ENCODE measurements at places on chromosomes 3 and 15.

GRCh38 chr3:13401149-13401548, 19.0 kb downstream of the NUP210 start:
- DNase-seq = no peak

- DNase-seq = no peak
These were observed 80.8 kb downstream of the KCNH8 start for GRCh38 chr3:19229086-19229485.

- peak; percentile 43 for DNase-seq
These were observed 128.2 kb upstream of the MEF2A start for GRCh38 chr15:99437315-99438223.

GRCh38 chr15:23897091-23897490, 210.0 kb upstream of the NDN start:
- DNase-seq = no peak

DNA sequence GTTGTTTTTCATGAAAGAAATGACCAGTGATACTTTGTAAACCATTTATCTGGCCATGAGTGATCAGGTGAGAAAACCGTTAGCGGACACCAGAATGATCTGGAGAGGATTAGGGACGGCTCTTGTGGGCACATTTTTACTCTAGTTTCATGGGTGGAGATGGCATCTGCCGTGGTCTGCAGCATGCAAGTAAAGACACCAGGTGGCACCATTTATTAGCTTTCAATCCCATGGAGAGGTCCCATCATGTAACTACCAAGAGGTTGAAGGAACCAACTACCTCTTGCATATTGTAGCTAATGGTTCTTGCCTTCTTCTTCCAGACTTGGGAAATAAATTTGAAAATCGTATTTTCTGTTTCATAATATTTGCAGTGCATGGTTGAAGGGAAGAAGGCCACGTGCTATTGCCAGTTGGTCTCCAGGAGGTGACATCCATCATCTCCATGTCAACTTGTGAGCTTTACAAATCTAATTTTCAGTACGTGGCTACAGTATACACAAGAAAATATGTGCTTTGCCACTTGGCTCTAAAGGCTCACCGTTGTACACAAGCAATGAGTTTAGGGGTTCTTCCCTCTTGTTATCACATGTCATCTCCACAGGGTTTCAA, 1.5 kb upstream of the MAPKBP1 start:
- peak; percentile 24 for DNase-seq

DNA sequence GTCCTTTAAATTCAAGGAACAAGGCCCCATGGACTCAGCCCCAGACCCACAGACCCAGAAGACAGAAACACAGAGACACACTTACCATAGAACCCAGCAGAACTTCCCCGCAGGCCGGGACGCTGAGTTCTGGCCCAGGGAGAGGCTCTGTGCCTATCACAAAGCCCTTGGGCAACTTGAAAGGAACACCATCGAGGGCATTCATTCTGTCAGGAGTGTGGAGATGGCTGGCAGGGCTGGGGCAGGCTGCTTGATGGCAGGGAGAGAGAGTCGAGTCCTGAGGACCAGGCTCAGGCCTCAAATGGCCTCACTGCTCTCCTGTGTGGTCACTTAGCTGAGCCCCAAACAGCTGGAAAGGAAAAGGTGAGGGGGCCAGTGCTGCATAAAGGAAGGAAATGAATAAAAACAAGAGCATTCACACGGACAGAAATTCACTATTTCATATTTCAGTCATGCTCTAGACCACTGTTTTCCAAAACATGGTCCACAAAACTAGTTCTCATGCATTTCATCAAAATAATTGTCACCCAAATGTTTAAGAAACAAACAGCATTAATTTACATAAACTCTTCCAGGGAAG, 8.9 kb downstream of the UBAP1L start:
- no peak for DNase-seq

DNA sequence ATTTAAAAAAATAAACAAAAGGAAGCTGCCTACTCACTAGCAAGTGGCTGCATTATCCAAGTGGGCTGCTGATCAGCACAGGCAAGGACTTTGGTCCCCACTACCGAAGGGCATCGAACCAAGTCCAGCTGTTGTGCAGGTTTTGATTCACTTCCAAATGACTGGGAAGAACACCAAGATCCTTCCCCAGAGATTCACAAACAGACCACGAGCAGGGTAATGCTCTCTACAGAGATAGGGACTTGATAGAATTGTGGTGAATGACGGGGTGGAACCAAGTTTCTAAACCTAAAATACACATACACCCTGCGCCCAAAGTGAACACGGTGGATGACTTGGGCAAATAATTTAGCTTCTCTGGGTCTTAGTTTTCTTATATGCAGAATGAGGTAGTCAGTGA, 203.7 kb upstream of the ICE2 start:
- DNase-seq = no peak

DNA sequence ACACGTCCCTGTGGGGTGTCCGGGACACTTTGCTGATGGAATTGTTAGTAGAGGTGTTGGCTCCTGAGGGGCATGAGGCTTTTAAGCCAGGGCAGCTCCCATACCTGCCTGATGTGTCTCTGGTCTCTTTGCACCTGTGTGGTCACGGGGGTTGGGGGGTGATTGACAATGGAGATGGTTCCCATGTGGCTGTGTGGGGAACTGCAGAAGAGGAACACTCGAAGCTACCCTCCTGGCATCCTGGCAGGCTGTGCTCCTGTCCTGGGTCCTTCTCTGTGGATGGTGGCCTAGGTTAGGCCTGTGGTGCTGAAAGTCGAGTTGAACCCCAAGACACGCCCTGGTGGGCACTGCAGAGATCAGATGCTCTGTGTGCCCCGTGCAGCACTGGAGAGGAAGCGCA, 73.4 kb downstream of the HMCES start:
- no peak for DNase-seq

GRCh38 chr15:25247407-25248038, 191.3 kb downstream of the UBE3A start:
- peak; percentile 3 for DNase-seq

- DNase-seq = no peak
These were observed 294.7 kb downstream of the ERC2 start for GRCh38 chr3:56173601-56174000.

DNA sequence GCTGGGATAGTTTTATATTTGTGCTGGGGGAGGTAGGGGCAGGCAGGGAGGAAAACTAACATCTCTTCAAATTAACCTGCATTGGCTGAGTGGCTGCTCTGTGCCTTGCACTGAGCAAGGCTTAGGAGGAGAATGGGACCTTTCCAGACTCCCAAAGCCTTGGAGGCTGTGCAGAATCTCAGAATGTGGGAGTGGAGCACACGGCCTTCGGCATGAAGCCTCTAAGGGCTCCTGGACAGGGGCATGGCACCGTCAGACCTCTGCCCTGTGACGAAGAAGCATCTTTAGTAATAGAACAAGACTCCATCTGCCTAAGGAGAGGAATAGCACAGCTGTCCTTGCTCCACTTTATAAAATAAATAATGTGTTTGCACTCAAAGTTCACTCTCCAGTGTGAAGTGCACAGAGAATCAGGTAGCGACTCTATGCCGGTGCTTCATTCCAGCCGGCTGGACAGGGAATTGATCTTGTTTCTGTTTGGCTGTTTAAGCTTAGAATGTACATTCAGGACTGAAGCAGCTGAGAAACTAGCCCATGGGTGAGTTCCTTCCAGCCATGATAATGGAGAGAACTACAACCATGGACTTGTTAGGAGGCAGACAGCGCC, 228.5 kb upstream of the ADAMTS9 start:
- no peak for DNase-seq

DNA sequence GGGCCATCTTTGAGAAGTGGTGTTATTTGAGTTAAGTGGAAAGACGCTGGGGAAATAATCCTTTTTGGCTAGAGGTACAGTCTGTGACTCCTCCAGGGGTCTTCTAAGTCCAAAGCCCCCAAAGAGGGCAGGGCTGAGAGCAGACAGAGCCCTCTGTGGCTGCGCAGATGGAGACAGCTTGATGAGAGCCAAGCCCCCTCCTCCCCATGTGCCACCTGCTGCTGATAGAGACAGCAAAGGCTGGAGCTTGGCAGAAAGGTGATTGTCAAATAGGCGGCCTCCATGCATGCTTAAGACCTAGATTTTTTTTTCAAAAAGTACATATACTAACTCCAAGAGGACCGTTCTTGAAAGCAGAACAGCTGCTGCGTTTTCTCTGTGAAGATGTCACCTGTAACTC, 72.4 kb downstream of the CRYGS start:
- no peak for DNase-seq

GRCh38 chr15:51121118-51121517, 26.4 kb upstream of the TNFAIP8L3 start:
- peak; percentile 67 for DNase-seq

DNA sequence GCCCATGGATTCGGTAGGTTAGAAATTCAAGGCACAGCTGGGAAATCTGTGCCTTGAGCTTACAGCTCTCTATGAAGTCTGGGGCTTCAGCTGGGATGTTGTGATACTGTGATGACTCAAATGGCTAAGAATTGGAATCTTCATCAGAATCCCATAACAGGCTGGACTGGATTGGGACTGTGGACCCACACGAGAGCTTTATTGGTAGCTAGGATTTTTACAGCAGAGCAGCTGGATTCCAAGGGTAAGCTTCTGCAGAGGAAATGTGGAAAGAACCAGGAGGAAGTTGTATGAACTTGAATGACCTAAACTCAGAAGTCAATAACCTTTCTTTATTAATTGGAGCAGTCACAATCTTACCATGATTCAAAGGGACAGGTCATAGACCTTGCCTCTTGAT, 1187.1 kb downstream of the ROBO1 start:
- no peak for DNase-seq

DNA sequence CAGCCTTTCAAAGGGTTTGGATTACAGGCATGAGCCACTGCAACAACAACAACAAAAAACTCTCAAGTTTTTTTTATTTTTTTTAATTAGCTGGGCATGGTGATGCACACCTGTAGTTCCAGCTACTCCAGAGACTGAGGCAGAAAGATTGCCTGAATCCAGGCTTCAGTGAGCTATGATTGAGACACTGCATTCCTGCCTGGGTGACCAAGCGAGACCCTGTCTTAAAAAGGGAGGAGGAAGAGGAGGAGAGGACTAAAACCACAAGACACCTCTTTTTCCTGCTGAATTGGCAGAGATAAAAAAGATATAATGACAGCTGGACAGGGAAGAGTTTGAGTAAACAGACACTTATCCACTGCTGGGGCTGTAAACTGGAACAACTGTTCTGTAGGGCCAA, 22.7 kb upstream of the CHRNB4 start:
- DNase-seq = no peak

GRCh38 chr3:126314305-126314789, 42.9 kb downstream of the KLF15 start:
- no peak for DNase-seq

GRCh38 chr3:155585384-155585783, 159.5 kb downstream of the PLCH1 start:
- DNase-seq = no peak

DNA sequence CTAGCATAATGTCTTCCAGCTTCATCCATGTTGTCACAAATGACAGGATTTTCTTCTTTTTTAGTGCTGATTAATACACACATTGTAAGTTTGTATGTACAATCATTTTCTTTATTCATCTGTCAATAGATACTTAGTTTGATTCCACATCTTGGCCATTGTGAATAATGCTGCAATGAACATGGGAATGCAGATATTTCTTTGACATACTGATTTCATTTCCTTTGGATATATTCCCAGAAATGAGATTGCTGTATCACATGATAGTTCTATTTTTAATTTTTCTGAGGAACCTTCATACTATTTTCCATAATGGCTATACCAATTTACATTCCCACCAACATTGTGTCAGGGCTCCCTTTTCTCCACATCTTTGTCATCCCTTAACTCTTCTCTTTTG, 117.9 kb downstream of the MEIS2 start:
- DNase-seq = no peak

- no peak for DNase-seq
These were observed 237.5 kb upstream of the IL12A start for GRCh38 chr3:159751146-159751545.

- DNase-seq = no peak
These were observed 313.3 kb downstream of the SATB1 start for GRCh38 chr3:18111796-18112232.
